ENCODE measurements at places on chromosomes 7 and 10.

GRCh38 chr10:14433147-14433546 lies 102.4 kb upstream of the FRMD4A start:
- DNase-seq = no peak

- DNase-seq = no peak
These were observed 139.2 kb downstream of the TEX36 start for GRCh38 chr10:125543796-125544195.

GRCh38 chr7:155234950-155235789 lies 62.5 kb upstream of the INSIG1 start:
- no peak for DNase-seq

- no peak for DNase-seq
These were observed 76.1 kb upstream of the DUSP5 start for GRCh38 chr10:110421512-110422138.

DNA sequence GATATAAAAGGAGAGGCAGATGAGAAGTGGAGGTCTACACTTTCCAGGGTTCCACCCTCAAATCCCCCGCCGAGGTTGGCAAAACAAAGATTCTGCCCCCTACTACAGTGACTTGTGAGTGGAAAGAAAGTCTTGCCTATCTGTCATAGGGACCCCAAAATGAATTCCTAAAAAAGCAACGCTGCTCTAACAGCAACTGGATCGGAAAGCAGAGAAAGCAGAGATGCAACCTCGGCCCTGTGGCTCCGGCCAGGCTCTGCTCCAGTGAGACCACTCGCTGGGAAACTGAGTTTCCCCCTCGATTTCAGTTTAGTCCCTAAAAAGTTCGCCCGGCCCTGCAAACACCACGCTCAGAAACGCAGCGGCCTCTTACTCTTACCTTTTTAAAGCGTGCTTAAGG lies 297.9 kb upstream of the NFE2L3 start:
- no peak for DNase-seq

- no peak for DNase-seq
These were observed 30.3 kb downstream of the ZAN start for GRCh38 chr7:100763556-100764140.

DNA sequence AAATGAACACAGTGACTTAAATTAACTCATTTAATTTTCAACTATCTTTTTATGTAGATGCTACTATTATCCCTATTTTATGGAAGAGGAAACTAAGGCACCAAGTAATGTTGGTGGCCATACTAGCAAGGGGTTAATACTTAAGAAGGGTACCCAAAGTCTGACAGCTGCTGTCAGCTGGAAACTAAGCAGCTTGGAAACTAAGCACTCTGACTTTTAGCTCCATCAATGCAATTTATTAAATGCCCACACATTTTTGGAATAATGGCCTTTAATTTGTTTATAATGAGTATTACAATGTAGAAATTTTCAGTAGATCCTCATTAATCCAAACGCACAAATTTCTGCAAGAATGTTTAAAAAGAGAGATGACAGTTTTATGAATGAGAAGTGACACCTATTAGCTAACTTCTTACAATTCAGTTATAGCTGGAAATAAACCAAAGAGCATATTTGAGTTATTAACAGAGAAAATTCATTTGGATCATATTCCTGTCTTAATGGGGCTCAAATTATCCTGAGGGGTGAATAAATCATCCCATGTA lies 483.1 kb upstream of the MBL2 start:
- DNase-seq = no peak

GRCh38 chr7:20964281-20964918 lies 177.7 kb upstream of the SP8 start:
- no peak for DNase-seq

DNA sequence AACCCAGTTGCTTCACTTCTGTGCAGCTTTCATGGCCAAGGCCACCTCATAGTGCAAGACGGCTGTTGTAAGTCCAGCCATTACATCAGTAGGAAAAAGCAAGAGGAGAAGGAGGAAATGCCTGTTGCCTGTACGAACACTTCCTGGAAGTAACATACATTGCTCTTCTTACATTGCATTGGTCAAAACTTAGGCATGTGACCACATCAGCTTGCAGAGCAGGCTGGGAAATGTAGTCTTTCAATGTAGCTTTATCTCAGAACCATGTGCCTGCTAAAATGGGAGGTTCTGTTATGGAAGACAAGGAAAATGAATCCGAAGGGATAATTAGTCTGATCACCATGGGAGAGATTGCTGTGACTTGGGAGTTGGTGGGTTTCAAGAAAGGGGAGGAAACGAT lies 4.3 kb downstream of the SLC29A3 start:
- DNase-seq = no peak

GRCh38 chr7:139560199-139560598 lies 36.7 kb downstream of the CLEC2L start:
- no peak for DNase-seq

DNA sequence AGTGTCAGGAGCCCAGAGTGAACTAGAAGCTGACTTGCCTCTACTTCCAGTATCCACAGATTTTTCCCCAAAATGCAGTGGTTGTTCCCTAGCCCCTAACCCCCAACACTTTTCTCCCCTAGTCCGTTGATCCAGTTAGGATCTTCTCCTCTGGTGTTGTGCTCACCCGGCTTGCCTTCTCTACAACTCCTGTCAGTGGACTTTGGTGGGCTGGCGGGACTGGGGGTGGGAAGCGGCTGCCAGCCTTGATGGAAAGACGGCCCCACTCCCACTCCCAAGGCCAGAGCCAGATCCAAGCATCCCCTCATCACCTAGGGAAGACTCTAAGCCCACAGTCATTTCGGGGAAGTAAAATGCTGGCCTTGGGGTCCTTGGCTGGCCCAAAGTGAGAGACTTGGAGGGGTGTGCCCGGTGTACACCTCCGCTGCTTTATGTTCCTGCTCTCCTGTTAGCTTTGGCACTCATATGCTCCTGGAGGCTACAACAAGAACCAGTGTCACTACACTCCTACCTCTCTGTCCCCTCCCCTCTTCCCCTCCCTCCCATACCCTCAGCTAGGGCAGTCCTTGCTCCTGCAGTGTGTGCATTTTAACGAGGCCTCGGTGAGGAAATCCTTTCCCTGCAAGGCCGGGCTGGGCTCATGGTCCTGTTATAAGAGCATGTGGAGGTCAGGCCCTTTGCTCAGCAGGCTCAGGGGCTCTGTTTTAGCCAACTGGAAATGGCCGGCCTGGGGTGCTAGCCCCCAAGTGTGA lies 930 bp upstream of the HOXA10 start:
- no peak for DNase-seq

DNA sequence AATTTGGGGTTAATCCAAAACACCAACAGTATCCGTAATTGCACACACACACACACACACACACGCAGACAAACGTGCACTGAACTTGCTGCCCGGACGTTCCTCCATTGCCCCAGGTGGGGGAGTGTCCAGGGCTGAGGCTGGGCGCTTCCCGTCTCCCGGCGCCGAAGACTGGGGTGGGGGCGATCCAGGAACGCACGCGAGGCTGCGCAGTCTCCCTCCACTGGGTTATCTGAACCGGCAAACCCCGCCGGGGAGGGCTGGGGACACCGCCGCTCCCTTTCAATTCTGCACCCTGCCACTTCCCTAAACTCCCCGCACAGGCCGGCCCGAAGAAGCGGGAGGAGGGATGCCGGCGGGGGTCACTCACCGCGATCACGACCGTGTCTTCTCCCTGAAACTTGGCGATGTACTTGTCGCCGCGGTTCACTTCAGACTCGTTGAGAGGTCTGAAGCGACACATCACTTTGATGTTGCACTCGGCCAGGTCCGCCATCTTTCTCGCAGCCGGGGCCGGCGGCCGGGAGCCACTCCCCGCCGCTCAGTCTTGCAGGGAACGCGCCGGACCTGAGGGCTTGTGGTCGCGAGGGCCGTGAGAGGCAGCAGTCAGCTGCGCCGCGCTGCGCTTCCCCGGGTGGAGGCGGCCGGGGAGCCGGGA lies 618 bp downstream of the KIF5B start:
- no peak for DNase-seq

- DNase-seq = no peak
These were observed 38.0 kb upstream of the TMEM72 start for GRCh38 chr10:44873160-44873559.

DNA sequence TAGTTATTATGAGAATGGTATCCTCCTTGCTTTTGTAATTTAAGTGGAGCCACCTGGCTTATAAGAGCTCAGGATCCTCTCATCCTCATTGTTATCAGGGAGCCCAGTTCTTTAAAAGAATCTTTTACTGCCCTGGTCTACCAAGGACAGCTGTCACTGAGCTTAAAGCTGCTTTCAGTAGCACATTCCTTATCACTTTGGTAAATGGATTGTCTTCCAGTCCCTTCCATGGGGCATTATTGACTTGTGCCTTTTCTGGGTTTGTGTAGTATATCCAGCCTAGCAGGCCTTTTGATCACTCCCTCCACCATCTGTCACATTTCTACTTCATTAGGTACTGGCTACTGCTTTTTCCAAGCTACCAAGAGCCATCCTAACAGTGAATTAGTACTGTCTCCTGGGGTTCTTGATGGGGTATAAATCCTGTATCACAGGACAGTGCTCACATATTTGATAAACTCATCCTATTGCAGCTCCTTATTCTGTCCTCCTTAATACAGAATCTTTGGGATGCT lies 208.9 kb downstream of the TMEM26 start:
- no peak for DNase-seq

DNA sequence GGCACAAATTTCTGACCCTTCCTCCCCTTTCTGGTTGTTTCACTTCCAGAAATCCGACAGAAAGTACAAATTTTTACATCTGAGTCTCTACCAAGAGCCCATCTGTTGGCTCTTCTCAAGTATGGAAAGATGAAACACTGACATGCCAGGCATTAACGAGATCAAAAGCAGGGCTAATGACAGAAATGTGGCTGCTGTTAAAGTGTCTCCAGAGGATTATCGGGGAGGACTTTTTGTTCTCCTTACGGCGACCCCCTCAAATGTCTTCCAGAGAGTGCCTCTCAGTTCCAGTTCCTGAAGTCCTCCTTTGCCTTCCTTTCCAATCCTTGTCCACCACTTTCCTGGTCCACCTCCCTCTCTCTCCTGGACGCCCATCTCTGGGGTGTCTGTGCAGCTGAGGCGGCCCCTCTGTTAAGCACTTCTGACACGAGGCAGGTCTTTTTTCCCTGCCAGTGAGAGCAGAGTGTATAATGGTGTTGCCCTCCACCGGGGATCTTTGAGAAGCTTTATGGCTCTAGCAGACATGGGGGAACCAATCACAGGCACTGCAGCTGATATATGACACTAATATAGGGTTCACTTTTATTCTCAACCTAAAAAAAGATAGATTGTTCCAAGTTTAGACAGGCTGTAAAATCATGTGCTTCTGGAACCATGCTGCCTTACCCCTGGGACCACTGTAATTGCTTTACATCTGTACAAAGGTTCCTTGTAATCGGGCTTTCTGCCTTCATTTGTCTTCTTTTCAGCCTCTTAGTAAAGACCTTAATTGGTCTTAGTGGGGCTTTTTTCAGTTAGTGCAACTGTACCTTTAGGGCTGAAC lies 757.1 kb downstream of the AUTS2 start:
- DNase-seq = no peak

DNA sequence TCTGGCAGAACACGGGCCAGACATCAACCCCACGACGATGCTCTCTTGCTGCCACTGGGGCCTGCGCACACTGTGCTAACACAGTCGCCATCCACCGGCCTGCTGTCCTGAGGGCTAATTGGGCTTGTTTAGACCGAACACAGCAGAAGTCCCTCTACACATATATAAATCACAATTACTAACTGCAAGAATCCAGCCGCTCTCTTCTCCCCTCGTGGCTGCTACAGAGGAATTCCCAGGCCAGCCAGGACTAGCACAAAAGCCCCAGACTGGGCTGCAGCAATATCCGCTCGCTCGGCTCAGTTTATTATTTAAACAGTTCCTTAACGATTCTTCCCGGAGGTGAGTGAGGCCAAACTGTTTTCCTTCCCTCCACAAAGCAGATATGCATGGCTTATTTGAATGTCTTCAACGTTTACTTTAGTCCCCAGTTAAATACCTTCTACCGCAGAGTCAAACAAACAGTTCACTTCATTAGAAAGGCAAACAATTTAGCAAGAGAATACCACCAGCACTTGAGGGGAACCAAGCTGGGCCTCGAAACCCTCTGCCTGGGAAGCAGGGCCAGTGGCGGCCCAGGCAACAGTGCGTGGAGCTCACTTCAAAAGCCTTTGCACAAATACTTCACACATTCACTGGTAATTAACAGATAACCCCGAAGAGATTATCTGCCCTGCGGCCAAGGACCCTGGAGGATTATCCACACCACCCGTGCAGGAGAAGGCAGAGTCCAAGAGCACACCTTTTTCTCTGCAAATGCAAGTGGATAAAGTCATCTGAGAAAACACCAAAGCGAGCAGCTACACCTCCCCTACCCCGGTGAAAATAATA lies 145.3 kb downstream of the GLI3 start:
- no peak for DNase-seq

GRCh38 chr7:132118641-132119040 lies 457.6 kb downstream of the PLXNA4 start:
- no peak for DNase-seq

GRCh38 chr10:121926157-121926556 lies 1.7 kb downstream of the ATE1 start:
- no peak for DNase-seq

- DNase-seq = no peak
These were observed 10.3 kb downstream of the MICALL2 start for GRCh38 chr7:1448958-1449357.

GRCh38 chr7:155871211-155871610 lies 58.9 kb upstream of the SHH start:
- no peak for DNase-seq

GRCh38 chr7:10803720-10804119 lies 170.0 kb upstream of the PHF14 start:
- no peak for DNase-seq

- DNase-seq = no peak
These were observed 7.1 kb downstream of the NEBL start for GRCh38 chr10:20890009-20890408.

DNA sequence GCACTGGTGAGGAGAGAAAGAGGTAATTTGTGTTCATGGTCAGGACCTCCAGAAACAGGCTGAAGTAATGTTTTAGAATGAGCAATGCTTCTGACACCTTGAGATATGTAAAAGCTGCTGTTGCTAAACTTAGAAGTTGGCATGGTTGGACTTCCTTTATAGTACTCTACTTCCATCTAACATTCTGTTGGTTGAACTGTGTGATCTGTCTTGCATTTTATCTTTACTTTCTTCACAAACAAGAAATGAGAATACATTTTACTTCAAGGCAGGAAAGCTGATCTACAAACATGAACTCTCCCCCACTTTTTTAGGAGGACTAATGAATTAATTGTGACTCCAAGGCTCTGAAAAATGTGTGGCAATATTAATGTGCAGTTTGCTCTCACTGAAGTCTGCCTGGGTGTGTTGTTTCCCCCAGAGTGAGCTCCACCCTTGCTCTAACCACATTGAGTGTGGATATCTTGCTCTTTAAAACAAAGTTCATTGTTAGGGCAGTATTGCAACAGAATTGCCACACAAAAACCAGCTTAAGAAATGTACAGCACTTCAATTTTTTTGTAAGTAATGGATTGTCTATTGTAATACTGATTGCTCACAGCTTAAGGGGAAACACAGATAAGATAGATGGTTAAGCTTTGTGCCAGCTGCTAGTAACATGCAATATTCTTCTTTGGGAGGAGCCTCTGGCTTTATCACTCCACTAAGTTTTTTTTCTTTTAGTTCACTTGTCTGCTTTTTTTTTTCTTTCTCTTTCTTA lies 69.0 kb downstream of the ADD3 start:
- DNase-seq = no peak

Measured in HS-27A (cell line).